ENCODE measurements at places on chromosomes 1 and 21.

DNA sequence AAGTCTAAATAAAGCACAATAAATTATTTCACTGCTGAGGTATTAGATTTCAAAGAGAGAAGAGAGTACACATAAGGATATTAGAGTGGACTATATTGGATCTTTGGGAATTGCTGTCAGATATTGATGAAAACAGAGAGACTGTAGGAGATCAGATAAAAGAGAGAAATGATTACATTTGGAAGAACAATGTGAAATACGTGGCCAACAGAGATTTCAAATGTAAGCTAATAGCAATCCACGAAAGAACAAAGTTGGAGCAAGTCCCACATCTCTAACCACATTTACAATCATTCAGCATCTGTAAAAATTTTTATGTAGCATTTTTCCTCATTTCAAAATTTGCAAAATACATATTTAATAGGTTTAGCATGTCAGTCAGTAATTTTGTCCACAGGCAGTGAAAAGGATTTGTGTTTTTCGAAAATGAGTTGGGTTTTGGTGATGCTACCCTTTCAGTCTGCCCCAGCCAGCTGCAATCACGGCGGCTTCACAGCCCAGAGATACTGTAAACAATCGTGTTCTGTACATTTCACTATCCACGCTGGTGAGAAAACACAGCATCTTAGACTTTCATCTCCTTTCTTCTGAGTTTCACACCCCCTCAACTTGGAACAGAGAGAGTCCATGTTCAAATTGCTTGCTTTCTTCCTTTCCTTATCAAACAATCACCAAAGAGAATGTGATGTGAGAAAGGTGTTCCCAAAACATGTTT is 209.1 kb upstream of the LYPLAL1 start:
- DNase-seq: no peak

DNA sequence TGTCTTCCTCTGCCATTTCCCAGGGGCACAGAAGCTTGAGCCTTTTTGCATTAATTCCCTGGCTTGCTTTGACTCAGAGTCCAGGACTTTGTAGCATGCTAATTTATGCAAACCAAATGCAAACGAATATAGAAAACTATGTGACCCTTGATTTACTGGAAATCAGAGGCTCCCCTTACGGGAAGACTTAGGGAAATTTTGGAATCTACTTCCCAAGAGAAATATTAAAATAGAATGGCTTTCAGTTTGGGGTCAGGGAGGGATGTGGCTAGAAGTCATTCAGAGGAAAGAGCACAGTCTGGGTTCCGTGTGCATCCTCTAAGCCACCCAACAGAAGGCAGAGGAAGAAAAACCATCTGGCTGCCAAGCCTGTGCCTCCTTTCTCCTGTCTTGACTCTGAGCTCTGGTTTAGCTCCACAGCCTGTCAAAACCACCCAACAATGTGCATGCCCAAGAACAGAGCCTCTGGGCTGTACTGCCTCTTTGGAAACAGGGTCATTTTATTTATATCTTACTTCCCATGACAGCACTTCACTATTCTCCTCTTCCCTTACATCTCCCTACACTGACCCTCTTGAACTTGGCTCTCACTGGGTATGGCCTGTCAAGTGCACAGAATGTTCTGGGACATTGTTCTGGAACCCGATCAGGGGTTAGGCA is 30.1 kb downstream of the ATF3 start:
- no peak for DNase-seq

- no peak for DNase-seq
These were observed 4.1 kb upstream of the COL6A2 start for GRCh38 chr21:46093668-46094400.

GRCh38 chr1:9291914-9292360 is 757 bp upstream of the SPSB1 start:
- DNase-seq: peak; percentile 17

- DNase-seq: no peak
These were observed 68.5 kb downstream of the PCP4 start for GRCh38 chr21:39935716-39936115.

DNA sequence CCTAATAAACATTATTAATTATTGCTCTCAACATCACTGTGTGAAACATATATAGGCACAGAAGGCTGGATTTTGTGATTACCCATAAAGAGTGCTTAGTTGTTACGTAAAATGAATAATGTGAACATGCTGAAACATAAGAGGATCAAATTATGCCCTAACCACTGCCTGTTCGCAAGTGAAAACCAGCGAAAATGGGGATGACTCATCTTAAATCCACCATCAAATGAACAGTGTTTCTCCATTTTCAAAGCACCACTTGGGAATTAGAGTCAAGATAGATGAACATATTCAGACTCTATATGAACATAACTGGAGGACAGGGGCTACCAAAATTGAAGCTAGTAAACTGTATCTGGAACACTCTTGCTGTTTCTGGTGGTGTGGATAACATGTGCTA is 386.2 kb downstream of the HHIPL2 start:
- DNase-seq: no peak

DNA sequence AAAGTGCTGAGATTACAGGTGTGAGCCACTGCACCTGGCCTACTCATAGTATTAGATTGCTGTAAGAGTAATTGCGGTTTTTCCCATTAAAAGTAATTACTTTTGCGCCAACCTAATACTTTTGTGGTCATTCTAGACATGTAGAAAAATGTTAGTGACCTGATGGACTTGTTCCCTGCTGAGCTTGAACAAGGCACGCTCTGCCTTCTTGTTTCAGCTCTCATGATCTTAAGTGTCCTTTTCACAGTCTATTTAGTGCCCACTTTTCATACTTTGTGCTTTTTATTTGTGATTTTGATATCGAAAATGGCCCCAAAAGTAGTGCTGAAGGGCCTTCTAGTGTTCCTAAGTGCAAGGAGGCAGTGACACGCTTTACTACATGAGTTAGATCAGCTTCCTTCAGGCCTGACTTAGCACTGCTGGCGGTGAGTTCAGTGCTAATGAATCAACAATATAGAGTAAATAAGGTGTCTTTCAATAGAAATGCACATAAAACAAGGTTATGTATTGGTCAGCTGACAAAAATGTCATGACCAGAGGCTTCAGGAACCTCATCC is 5.6 kb upstream of the RD3 start:
- DNase-seq: no peak

DNA sequence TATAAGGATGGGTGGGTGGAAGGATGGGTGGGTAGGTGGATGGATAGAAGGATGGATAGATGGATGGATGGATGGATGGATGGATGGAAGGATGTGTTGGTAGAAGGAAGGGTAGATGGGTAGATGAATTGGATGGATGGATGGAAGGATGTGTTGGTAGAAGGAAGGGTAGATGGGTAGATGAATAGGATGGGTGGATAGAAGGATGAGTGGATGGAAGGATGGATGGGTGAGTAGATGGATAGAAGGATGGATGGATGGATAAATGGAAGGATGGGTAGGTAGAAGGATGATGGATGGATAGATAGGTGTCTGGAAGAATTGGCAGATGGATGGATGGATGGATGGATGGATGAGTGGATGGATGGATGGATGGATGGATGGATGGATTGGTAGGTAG is 6.0 kb downstream of the MASP2 start:
- no peak for DNase-seq

- DNase-seq: no peak
These were observed 22.7 kb downstream of the SPOCD1 start for GRCh38 chr1:31793086-31793485.

DNA sequence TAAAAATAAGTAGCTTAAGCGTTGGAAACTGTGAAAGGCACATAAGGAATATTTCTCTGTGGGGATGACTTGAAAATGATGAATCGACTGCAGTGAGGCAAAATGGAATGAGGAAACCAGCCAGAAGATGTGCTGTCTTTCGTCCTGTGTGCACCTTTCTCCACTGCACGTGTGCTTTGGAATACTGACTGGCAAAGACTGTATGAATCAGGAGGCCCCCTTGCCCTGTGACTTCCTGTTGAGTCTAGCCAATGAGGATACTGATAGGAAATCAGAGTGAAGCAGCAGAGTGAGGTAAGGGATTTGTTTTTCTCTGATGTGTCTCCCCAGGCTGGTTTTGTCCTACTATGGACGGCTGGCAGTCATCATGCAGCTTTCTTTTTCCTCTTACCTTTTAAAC is 118.2 kb upstream of the ADGRL4 start:
- DNase-seq: no peak

GRCh38 chr1:165143437-165144065 is 213.0 kb downstream of the LMX1A start:
- no peak for DNase-seq

GRCh38 chr1:40712997-40713396 is 21.5 kb downstream of the NFYC start:
- DNase-seq: no peak

DNA sequence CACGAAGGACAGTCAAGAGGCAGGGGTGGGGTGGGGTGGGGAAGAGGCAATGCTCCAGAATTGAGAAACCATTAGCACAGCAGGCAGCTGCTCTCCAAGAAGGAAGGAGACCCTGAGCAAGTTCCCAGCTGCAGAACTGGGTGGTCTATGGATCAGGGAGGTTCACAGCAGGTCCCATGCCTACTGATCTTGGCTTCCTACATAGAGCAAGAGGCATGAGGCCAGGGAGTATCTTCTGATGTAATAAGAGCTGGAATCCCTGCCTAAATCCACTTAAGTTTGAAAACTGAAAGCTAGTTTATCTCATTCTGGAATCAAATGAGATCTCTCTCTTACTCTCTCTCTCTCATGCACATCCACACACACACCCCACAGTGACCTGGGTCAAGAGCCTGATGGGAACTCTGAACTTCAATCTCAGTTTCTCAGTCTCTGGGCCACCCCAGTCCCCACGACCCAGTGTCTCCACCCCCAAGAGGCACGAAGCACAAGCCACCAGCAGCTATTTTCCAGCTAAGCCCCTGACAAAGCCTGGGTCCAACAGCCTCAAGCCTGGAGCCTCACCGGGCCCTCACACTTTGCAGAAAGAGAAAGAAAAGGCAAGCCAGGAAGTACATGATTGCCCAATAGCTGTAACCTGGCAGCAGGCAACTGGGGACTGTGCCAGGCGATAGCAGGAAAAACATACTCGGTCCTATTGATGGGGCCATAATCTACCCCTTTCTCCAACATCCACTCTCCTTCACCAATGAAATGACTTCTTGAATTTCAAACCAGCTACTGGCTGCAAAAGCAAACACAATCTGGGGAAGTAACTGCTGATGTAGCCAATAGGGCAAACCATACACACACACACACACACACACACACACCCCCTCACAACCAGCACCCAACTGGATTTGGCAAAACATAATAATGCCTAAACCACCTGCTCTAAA is 2.2 kb downstream of the NUAK2 start:
- DNase-seq: no peak

GRCh38 chr21:17784180-17784598 is 35.0 kb downstream of the C21orf91 start:
- DNase-seq: no peak

- DNase-seq: no peak
These were observed 8.1 kb upstream of the XPR1 start for GRCh38 chr1:180623579-180624347.

GRCh38 chr1:116852910-116853309 is 56.8 kb upstream of the PTGFRN start:
- no peak for DNase-seq

DNA sequence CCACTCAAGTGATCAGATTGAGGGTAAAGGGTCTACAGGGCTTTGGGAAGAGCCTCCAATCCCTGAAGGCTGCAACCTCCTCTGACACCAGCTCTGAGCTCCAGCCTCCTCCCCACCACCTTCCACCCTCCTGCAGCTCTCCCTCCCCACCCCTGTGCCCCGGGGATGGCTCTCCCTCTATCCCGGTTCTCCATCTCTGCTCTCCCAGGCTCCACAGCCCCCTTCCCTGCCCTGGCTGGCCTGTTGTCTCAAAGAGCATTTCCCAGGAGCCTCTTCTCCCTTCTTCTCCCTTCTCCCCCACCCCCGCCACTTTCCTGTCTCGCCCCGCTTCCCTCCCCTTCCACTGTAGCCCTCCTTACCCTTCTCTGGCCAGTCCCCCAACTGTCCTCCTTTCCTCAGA is 1.1 kb downstream of the PLEKHA6 start:
- no peak for DNase-seq

DNA sequence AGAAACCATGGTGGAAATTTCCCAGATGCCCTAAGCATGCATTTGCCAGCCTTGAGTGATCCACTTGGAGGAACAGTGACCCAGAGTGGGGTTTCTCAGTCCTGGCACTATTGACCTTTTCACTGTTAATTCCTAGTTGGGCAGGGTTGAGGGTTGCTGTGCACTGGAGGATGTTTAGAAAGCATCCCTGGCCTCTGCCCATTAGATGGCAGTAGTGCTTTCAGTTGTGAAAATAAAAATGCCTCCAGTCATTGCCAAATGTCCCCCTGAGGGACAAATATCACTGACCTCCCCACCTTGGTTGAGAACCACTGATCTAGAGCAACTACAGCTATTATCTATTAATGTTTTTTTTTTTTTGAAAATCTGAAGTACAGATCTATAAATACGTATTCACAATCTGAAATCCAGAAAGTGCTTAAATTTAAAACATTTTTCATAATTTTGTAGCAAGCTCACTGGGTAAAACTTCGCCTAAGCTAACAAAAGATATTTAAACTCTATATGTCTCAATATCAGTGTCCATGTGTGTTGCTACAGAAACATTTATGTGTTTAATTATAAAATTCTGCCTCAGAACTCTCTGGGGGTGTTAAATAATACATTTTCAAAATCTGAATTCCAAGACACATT is 27.3 kb downstream of the F3 start:
- DNase-seq: no peak

DNA sequence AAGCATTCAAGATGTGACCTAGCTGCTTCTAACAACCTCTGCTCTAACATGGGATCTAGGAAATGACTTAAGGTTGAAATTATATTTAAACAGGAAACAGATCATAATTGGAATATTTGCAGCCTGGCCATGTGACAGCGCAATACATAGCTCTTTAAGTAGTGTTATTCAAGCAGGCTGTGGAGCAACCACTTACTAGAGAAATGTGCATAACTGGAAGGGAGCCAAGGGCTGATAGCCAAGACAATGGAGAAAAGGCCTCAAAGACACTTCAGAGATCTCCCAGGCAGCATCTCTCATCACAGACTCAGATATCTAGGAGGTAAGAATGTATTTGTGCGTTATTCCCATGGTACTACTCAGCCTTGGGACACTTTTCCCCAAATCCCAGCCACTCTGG is 823.0 kb upstream of the PRMT6 start:
- DNase-seq: no peak

DNA sequence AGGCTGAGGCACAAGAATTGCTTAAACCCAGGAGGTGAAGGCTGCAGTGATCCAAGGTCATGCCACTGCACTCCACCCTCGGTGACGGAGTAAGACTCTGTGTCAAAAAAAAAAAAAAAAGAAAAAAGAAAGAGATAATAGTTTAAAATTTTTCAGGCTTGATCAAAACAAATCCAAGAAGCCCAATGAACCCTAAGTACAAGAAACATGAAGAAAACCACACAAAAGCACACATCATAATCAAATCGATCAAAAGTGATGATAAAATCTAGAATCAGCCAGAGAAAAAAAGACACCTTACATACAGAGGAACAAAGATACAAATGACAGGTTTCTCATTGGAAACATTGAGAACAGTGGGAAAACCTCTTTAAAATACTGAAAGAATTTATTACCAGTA is 31.5 kb downstream of the LDLRAD1 start:
- no peak for DNase-seq

All from caudate nucleus (tissue), 63 donors.